NCI-H524 treated with DMSO at 0.1 percent for 48 hours (cell line): ENCODE measurements at places on chromosomes 6 and 20.

DNA sequence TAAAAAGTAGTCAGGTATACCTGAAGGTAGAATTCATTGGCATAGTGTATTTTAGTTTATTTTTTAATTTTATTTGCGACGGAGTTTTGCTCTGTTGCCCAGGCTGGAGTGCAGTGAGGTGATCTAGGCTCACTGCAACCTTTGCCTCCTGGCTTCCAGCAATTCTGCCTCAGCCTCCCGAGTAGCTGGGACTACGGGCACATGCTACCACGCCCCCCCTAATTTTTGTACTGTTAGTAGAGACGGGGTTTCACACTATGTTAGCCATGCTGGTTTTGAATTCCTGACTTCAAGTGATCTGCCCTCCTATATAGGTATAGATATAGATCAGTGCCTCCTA is 102.8 kb upstream of the PRSS16 start:
- DNase-seq: no peak

- DNase-seq: no peak
These were observed 160.2 kb downstream of the SYNDIG1 start for GRCh38 chr20:24629668-24630067.

- DNase-seq: no peak
These were observed 117.2 kb upstream of the LY86 start for GRCh38 chr6:6471276-6471675.

GRCh38 chr6:170033666-170034065 is 257.2 kb downstream of the DLL1 start:
- DNase-seq: no peak

DNA sequence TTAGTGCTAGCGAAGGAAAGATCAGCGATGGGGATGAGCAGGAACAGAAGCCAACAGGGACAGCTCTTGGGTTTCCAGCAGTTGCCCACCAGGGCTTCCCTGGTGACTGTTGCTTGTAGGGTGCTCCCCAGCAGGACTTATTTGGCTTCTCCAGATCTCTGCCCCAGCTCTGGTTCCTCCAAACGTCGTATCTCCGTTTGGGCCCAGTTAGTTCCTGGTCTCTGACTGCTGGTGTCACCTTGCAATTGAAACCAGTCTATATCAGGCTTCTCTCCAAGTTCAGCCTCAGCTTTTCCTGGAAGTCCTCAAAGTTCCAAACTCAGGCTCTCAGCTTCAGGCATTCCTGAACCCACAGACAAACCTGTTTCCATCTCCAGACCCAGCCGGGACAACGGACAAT is 70.8 kb upstream of the NXT1 start:
- DNase-seq: no peak

- DNase-seq: no peak
These were observed 22.7 kb downstream of the CYP24A1 start for GRCh38 chr20:54151075-54151439.

- DNase-seq: no peak
These were observed 105.0 kb downstream of the VEGFA start for GRCh38 chr6:43874814-43875590.

DNA sequence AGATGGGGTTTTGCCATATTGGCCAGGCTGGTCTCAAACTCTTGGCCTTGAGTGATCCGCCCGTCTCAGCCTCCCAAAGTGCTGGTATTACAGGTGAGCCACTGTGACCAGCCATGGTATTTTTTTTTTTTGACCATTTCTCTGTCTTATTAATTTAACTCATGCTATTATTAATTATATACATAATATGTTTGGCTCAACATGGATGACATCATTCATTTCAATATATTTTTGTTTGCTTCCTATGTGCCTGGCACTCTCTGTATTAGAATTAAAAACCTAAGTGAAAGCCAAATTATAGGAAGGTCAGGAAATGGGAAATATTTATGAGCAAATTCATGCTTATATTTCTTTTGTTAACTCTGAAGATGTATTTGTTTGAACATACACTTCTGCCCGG is 55.8 kb upstream of the AKIRIN2 start:
- DNase-seq: no peak

GRCh38 chr6:125984311-125984710 is 2.0 kb upstream of the TRMT11 start:
- DNase-seq: no peak

DNA sequence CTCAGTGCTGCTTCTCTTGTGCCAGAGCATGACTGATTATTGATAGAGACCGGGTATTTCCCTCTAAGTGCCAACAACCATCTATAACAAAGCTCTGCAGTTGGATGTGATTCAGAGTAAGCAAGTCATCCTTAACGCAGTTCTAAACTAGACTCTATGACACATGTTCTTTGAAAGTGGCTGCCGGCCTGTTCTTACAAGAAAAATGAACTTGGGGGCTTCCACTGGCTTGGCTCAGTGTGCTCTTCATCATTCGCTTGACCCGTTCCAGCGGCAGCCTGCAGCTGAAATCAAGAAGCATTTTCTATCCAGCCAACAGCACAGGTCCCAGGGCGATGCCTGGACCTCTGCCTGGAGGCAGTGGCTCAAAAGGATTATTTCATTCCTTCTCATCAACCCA is 29.8 kb downstream of the GFOD1 start:
- no peak for DNase-seq

- DNase-seq: no peak
These were observed 48.4 kb upstream of the NCOA3 start for GRCh38 chr20:47453167-47453782.

DNA sequence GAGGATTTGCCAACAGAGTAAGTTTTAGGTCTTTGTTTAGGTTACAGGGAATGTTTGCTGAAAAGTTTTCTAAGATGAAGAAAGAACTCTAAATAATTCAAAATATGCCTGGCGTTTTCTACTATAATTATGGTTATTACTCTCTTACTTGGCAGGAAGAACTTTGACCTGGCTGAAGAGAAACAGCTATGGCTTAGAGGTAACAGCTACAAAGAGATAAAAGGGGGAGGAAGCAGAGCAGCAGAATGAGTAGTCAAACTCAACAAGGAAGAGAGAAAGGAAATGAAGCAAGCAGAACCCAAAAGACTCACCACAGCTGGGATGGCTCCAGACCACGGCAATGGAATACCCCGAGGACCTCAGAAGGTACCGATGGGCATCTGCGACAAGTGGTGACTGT is 95.6 kb downstream of the KIF16B start:
- no peak for DNase-seq

GRCh38 chr6:36269834-36270705 is at the start of gene PNPLA1:
PNPLA1 (plus strand) TSS chr6:36270060; CDS start chr6:36270460, 400 bp downstream.
- no peak for DNase-seq

DNA sequence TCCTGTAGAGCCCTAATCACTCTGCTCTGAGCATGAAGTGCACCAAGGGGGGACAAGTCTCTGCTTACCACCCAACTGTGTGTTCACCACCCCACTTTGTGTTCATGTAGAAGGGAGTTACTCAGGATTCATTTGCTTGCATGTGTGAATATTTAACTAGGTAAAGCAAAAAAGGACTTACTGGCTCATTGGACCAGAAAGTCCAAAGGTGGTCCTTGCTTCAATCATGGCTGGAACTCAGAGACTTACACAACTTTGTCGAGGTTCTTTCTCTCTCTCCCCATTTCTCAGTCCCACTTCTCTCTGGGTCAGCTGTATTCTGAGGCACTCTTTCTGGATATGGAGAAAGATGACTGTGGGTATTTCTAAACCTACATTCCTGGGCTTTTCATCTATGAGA is 4.0 kb downstream of the TMEM200A start:
- DNase-seq: no peak

DNA sequence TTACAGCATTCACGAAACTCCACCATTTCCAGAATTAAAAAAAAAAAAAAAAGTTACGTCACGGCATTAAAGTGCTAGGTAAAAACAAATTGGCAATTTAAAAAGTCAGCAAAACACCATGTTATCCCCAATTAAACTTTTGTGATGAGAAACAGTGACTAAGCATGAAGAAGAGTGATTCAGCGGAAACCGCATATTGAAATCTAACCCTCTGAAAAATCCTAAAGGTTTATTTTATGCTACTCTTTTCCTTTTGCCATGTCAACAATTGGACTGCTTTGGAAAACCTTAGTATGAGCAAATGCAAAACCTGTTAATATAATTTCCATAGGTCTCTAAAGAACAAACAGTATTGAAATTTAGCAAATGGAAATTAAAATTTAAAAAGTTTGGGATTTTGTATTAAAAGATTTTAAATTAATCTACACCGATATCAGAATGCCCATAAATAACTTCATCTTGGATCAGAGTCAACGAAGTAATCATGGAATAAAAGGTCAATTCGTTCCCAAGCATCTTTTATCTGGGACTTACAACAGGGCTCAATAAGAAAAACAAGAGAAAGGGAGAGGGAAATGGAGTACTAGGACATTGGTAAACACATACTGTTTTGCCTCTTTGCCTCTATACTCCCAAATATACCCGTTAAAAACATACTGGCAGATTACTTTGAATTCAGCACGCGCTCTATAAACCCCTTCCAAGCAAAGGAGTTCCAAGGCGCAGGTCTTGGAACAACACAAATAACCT is 1.1 kb downstream of the FBXO30 start:
- DNase-seq: no peak
